ENCODE measurements at places on chromosomes 6 and 20. TPM values are rescaled to one million over a fixed set of nuclear protein-coding genes. Genes with fewer than 3 reads are reported as not detected.
A peak's percentile ranks its signal among the peaks of the same experiment; 100 is the strongest.

GRCh38 chr6:135314543-135314942, 133.4 kb downstream of the MYB start:
- ATAC-seq, result no peak

DNA sequence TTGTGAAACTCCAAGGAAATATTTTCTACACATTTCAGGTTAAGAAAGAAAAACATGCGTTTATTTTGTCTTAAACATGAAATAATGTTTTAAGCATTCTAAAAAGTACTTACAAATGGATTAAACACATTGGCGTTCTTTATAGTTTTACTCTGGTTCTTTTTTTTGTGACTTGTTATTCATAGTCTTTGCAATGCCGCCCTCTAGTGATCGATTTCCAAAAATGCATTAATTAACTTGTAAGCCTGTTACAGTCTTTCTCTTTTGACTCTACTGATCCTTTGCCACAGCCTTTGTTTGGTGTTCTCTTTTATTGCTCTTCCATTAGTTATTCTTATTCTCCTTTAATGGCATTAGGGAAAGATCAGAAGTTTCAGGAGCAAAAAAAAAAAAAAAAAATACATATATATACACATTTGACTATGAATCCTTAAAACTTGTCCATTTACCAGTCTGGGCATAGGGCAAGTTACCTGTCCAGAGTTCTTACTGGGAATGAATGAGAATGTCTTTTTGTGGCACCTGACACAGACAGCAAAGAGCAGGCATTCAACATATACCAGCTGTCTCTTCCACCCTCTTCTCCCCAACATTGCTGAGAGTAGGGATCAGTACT, 59.9 kb downstream of the MACROD2 start:
- no peak for ATAC-seq

DNA sequence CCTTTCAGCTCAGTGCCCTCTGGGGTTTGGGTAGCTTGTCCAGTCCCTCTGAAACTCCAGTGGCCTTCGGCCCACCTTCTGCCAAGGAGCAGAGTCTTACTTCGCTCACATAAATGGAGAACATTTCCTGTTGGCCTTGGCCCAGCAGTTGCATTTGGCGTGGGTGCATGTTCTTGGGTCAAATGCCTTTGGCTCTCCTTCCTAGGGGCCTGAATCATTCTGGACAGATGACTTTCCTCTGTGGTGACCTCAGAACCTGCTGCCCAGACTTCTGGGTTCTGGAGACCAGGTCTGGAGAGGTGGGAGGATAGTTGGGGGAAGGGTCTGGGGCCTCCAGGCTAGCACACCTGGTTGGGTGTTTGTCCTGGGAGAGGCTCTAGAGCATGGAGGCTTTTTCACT, 29.3 kb downstream of the BCAS4 start:
- no peak for ATAC-seq

GRCh38 chr6:112203577-112204349, 50.6 kb downstream of the LAMA4 start:
- ATAC-seq, result peak; percentile 76

DNA sequence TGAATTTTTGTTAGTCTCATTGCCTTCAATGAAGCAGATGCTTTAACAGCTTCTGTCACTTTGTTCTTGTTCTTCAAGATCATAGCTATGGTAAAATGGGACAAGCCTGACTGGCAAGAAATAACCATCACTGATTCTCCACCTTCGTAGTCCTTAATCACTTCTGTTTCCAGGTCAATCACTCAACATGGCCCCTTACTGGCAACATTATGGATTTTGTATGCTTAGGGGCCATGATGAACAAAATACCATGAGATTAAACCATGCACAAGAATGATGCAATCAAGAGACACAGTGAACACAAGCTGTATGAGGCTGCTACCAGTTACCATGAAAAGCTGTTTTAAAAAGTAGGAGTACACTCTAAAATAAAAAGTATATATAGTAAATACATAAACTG, 32.8 kb downstream of the ADNP start:
- no peak for ATAC-seq

- ATAC-seq, result no peak
These were observed 55.8 kb upstream of the SCML4 start for GRCh38 chr6:107879941-107880340.

- no peak for ATAC-seq
These were observed 190.3 kb upstream of the PCSK2 start for GRCh38 chr20:17036541-17036940.

- ATAC-seq, result no peak
These were observed 32.9 kb downstream of the TAF4 start for GRCh38 chr20:62032609-62033368.

GRCh38 chr20:21509597-21510371, 4.1 kb downstream of the NKX2-2 start:
- ATAC-seq, result no peak

- no peak for ATAC-seq
These were observed 328.5 kb upstream of the PRDM1 start for GRCh38 chr6:105757512-105758200.

DNA sequence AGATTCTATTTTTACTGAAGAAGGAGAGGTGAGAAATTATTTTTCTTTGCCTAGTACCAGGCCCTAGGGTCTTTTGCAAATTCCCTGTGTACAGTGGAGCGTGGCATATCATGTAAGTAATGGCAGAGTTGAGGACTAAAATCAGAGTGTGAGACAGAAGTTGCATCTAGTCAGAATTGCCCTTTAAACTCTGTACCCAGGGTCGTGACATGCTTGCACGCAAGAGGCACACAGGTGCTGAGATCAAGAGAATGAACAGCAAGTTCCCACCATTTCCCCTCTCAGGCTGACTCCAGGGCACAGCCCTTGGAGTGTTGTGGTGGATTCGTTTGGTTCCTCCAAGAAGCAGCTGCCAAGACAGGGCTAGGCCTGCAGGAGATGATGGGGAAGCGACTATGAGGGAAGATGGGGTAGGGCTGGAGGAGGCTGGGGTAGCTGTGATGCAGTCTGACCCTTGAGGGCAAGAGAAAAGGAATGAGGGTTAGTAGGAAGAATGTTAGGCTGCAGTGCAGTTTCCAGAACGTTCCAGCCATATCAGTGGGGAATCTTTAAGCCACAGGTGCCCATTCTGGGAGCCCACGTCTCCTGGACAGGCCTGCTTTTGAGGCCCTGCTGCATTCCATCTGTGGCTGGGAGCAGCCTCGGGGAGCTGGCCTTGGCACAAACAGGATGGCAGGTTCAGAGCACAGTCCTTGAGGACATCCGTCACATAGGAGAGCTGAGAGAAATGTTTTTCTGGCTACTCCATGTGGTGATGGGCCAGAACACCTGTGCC, 6.9 kb downstream of the NELFCD start:
- no peak for ATAC-seq

DNA sequence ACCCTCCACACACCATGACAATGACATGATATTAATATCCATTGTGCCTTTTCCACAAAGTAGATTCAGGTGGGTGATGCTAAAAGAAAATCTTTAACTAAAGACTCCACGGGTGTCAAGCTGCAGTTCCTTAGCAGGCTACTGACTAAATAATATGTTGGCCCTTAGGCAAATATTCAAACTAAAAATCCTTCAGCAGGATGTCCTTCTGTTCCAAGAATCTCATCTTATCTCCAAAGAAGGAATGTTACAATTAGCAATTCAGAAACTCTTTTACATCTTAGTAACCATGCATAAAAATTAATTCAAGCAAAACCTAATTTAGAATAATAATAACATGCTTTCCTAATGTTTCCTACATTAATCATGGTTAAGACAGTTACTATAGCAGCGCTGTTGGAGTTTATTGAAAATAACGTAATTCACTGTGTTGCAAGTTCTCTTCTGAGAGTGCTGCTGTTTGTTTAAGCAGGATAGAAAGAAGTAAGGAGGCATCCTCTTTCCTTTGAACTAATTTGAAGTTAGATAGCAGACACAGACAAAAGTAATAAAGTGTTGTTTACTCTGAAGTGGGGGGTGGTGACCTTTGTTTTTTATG, 414.8 kb upstream of the CDH4 start:
- no peak for ATAC-seq

DNA sequence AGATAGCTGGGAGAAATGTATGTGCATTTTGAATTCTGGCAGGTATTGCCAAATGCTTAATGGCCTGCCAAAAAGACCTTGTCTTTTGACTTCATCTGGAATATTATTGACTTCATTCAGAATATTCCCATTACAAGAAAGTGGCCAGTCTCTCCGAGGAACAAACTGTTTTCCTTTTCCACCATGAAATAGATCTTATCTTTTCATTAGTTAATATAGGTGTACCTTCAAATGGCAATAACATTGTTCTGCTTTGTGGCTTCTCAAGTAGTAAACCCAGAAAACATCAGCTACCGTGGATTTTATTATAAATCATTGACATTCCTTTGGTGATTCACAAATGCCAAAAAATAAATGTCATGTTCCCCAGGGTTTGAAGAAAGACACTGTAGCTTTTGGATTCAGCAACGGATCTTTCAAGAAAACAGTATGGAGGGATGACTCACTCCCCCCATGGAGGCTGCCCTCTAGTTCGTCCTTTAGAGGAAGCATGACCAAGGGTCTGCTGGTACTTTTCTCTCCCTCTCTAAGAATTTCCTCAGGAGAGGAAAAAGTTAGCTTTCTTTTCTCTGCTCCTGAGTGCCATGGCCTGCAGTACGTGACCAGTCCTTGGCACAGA, 1.1 kb upstream of the RNF182 start:
- ATAC-seq, result no peak

- no peak for ATAC-seq
These were observed 326.2 kb downstream of the CD83 start for GRCh38 chr6:14443629-14444268.

- ATAC-seq, result peak; percentile 26
These were observed 37.6 kb downstream of the RRBP1 start for GRCh38 chr20:17644451-17644850.

- no peak for ATAC-seq
These were observed 31.0 kb downstream of the CST2 start for GRCh38 chr20:23795526-23795925.

- ATAC-seq, result no peak
These were observed 145.7 kb upstream of the PHACTR3 start for GRCh38 chr20:59458645-59459044.

DNA sequence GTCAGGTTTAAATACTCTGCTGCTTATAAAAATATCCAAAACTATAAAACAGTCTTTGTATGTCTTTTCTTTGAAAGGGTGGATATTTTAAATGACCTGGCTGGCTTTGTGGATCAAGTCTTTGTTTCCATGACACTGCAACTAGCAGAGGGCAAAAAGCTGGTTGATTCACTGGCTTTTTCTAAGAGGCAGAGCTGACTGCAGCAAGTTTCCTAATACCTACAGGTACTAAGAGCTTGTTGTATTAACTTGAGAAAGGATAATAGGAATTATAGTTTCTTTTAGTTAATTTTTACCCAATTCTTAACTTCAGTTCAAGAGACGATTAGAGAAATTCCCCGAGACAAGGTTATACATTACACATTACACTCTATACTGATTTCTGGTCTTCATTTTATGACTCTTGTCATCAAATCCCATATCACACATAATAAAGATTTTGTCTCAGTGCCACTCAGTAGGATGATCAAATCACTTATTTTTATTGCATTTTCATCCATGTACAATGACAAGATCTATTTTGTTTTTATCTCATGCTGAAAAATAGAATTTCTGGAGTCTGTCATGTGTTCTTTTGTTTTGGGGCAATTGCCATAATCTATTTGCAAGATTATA, 120.1 kb upstream of the RIMS1 start:
- no peak for ATAC-seq

- peak; percentile 95 for ATAC-seq
These were observed 135.6 kb upstream of the UST start for GRCh38 chr6:148611213-148611612.

DNA sequence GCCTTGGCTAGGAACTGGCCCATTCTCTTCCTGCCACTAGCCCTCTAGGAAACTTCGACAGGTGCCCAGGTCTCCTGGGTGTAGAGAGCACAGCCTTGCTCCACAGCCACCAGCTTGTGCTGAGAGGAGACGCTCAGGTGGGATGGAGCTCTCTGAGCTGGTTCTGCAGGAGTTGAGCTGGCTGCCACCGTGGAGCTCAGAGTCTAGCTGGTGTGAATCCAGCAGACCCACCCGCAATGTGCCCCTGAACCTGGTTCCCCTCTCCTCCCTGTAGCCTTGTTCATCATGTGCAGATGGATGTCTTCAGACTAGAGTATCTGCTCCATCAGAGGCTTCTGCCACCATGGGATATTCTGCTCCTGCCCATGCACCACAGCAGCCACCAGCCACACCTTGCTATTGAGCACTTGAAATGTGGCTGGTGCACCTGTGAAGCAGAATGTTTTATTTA, 222.5 kb downstream of the SYNDIG1 start:
- no peak for ATAC-seq

DNA sequence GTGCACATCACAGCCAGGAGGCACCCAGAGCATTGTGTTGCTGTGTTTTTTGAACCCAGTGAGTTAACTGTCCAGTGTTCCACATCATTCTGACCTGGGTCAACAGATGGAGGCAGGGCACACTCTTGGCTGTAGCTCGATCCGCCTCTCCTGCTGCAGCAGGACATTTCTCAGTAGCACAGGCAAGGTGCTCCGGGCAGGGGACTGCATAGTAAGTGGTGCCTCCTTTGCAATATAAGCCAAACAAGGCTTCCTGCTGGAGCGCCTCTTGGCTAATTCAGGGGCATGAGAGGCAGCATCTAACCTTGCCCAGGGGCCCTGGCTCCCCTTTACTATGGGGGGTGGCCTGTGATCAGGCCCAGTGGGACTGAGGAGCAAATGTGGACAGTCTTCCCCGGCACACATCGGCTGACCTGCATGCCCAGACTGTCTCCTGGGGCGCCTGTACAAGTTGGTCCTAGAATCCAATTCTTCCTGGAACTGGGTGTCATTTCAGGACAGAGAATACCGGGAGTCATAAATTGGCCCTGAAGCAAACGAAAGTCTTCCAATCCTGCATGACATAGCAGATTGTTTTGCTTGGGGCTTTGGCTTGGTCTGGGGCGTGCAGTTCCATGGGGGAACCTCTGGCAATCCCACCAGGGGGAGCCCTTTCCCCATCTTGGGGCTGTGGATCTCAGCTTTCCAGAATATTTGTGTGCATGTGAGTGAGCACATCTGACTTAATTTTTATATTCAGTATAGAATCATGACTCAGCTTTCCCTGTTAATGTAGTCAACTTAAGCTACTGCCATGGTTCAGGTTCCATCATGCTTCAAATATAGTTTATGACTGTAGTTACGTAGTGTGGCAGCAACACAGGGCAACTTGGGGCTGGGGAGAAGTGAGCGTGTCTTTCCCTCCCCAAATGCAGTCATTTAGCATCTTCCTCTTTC, 56.0 kb upstream of the DDR1 start:
- ATAC-seq, result peak; percentile 97

GRCh38 chr6:91482498-91482897, 895.6 kb upstream of the MAP3K7 start:
- ATAC-seq, result no peak

GRCh38 chr6:82840571-82840970, 225.1 kb downstream of the UBE3D start:
- no peak for ATAC-seq

GRCh38 chr6:167139761-167140160, 16.9 kb downstream of the CCR6 start:
- no peak for ATAC-seq

Gene CPXM1
- 1.9 TPM for total RNA-seq

Gene OR2H2
- total RNA-seq, result not detected

Gene CNR1
- 8.3 TPM for total RNA-seq

Gene MTCH1
- 185 TPM for total RNA-seq

Gene TULP1
- total RNA-seq, result not detected

Gene RNF217
- total RNA-seq, result 26.2 TPM

Gene BPIFB1
- total RNA-seq, result not detected

Gene TTLL9
- not detected for total RNA-seq

Gene CST5
- total RNA-seq, result 1.9 TPM

Gene NFKBIE
- 5.3 TPM for total RNA-seq
